ENCODE measurements at places on chromosomes 1 and 21. TPM values are rescaled to one million over a fixed set of nuclear protein-coding genes. Genes with fewer than 3 reads are reported as not detected.

The NPPA gene
- not detected for polyA plus RNA-seq

The FHL3 gene
- polyA plus RNA-seq: 1.7 TPM

The RALGPS2 gene
- polyA plus RNA-seq: 257 TPM

The PYHIN1 gene
- 37.8 TPM for polyA plus RNA-seq

The FLG2 gene
- not detected for polyA plus RNA-seq

The PKNOX1 gene
- polyA plus RNA-seq: 13.1 TPM

The PCBP3 gene
- polyA plus RNA-seq: 1.4 TPM

The DTL gene
- polyA plus RNA-seq: 0.19 TPM
